Activated CD4-positive, alpha-beta T cell treated with anti-CD3 and anti-CD28 coated beads for 48 hours (primary cell): ENCODE measurements at places on chromosomes 16 and 17.

DNA sequence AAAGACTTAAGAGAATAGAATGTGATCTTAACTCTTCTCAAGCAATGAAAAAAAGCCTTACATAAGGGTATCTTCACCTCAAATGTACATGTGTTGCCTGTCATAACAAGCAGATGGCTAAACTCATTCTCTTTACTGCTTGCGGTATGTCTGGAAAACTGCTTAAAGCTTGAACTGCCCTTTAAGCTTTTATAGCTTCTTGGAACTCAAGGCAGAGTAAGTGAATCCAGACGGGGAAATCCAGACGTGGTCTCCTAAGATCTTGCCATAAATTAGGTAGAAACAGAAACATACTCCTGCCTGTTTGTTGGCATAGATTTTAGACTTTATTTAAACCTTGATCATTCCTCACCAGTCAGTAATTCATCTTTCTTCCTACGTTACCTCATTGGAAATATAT, 19.6 kb downstream of the CLUAP1 start:
- no peak for DNase-seq

DNA sequence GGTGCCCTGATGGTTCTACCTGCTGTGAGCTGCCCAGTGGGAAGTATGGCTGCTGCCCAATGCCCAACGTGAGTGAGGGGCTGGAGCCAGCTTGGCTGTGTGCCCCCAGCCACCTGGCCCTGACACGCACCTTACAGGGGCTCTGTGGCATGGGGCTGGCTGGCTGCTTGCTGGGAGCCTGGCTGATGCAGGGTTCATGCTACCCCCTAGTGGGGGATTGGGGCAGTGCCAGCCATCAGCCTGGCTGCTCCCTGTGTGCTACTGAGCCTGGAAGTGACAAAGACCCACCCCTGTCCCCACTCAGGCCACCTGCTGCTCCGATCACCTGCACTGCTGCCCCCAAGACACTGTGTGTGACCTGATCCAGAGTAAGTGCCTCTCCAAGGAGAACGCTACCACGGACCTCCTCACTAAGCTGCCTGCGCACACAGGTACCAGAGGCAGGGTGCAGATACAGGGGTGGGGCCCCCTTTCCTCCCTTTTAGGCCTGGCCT, 5.7 kb downstream of the GRN start:
- peak; percentile 84 for DNase-seq

DNA sequence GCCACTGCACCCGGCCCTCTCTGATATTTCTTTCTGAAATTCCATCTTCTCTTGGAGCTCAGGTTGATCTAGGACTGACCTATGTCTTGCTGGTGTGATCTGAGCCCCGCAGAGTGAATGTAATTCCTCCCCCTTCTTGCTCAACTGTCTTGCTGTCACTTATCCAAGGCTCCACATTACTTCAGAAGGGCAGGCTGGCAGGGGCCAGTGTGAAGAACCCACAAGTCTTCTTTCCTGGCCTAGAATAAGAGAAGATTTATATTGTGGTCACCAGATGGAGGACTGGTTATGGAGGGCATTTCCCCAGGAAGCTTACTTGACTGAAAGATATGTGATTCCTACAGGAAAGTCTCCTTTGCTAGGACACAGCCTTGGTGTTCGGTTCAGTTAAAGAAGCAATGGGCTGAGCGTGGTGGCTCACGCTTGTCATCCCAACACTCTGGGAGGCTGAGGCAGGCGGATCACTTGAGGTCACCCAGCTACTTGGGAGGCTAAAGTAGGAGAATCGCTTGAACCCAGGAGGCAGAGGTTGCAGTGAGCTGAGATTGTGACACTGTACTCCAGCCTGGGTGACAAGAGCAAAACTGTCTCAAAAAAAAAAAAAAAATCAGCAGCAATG, 13.4 kb downstream of the ITGAL start:
- no peak for DNase-seq

GRCh38 chr16:87740441-87740840, 25.3 kb downstream of the KLHDC4 start:
- no peak for DNase-seq

DNA sequence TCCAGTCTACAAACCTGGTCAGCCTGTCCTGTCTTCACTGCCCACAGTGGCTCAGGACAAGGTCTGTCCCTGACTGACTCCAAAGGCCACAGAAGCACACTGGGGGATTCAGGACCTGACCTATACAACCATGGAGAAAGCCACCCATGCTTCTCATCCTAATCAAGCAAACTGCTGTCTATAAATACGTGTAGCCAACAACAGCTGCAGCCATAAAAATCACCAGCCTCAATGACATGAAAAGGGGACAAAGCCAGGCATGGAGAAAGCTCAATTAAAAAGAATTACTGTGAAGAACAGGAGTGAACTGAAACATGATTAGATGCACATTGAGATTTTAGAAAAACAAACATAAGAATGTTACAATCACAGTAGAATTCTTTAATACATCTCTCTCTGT, 170.1 kb downstream of the CDK5R1 start:
- DNase-seq: no peak

GRCh38 chr16:2328428-2328827, 12.1 kb downstream of the ABCA3 start:
- no peak for DNase-seq

DNA sequence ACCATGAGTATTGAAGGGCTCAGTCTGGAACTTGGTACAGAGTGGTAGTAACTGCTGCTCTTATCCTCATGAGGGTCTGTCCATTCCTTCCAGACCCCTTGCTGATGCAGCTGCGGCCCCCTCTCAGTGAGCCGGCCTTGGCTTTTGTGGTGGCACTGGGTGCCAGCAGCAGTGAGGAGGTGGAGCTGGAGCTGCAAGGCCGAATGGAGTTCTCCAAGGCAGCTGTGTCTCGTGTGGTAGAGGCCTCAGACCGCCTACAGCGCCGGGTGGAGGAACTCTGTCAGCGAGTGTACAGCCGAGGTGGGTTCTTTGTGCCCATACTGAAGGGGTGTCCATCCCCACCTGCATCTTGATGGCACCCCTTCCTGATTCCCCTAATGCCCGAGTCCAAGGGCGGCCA, 2.0 kb downstream of the RNF40 start:
- no peak for DNase-seq

- no peak for DNase-seq
Observed at GRCh38 chr17:50204431-50204830, 3.0 kb upstream of the COL1A1 start.

DNA sequence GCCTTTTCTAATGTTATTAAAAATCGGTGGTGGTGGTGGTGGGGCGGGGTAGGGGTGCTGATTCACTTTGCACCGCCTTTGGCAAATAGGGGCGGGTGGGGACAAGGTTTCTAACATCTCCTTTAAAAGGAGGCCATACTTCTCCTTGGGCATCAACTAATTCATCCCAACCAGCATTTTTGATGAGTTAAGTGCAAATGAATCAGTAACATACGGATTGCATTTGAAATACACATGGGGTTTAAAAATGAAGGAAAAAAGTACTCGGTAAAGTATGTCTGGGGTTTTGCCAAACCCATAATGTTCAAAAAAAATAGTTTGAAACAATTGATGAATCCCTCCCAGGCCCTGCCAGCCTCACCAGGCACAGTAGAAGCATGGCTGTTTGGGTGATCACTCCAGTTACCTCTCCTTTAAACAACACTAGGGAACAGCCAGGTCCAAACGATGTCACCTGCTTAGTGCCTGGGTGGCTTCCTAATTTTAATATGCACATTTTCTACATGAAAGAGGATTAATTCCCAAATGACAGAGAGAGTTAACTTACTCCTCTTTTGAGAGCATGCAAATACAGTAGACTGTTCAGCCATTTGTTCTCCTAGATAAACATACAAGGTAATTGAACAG, 107.2 kb downstream of the ANKFN1 start:
- DNase-seq: no peak

GRCh38 chr17:62718429-62718828, 89.7 kb downstream of the MARCHF10 start:
- DNase-seq: peak; percentile 61

- DNase-seq: no peak
Observed at GRCh38 chr17:69716556-69716955, 302.1 kb downstream of the MAP2K6 start.

- no peak for DNase-seq
Observed at GRCh38 chr16:47657032-47657431, 195.9 kb downstream of the PHKB start.

GRCh38 chr16:9248162-9248561, 156.7 kb downstream of the HAPSTR1 start:
- DNase-seq: no peak

DNA sequence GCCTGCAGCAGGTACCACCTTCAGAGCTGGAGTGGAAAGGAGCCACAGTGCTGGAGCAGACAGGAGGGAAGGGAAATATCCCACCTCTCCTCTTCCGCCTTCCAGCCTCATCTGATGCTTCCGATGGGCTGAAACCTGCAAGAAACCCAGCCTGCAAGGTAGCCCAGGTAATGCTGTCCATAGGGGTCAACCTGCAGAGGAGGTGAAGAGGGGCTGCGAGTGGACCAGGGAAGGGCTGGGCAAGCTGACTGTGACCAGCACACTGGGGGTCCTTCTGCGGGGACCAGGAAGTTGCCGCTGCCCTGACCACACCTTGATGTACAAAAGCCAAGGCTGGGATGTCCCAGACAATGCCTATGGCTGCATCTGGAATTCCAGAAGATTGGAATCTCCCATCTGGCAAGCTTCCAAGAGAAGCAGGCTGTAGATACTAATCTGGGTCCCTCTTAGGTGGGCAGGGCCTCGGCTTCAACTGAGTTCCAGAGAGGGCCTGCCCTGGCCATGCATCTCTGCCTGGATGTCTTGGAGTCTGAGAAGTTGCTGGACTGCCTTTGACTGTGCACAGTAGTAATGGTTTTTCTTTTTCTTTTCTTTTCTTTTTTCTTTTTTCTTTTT, 5.8 kb downstream of the FOXL1 start:
- DNase-seq: no peak

DNA sequence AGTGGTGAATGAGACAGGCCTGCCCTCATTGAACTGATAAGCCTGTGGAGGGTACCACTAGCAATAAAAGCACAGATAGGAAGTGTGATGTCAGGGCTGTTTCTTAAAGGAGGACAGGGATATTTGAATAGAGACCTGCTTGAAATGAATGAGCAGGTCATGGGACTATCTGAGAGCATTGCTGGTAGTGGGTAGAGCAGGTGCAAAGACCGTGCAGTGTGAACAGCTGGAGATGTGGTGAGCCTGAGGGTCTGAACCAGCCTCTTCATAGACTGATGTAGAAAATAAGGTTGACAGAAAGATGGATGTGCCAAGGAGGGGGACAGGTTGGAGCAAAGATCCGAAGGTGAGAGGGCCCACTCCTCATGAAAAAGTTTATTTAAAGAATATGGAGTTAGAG, 2.4 kb downstream of the NUP93 start:
- DNase-seq: no peak

- DNase-seq: no peak
Observed at GRCh38 chr16:68993456-68993855, 112.0 kb upstream of the HAS3 start.

DNA sequence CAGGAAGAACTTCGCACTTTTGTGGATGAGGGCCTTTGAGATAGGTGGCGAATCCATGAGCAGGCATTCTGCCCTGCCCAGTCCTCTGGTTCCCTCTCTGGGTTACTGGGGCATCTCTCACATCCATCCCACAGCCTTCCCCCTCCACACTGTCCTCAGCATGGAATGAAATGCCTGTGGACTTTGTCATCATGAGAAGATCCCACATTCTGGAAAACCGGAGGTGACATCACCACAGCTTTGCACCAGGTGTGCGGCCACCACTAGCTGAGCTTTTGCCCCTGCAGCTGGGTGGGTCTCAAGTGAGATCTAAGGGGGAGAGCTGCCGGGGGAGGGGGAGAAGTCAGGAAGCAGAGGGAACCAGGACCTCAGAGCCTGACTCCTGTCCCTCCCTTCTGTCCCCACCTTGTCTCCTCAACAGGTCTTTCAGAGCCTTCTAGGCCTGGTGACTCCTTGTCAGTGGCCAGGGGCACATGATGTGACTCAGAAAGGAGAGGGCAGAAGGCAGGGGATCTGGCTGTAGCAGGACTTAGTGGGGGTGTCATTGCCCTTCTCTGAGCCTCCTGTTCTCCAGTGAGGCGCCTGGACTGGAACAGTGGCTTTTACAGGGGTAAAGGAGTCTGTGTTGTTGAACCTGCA, 40.0 kb upstream of the DLX4 start:
- no peak for DNase-seq

DNA sequence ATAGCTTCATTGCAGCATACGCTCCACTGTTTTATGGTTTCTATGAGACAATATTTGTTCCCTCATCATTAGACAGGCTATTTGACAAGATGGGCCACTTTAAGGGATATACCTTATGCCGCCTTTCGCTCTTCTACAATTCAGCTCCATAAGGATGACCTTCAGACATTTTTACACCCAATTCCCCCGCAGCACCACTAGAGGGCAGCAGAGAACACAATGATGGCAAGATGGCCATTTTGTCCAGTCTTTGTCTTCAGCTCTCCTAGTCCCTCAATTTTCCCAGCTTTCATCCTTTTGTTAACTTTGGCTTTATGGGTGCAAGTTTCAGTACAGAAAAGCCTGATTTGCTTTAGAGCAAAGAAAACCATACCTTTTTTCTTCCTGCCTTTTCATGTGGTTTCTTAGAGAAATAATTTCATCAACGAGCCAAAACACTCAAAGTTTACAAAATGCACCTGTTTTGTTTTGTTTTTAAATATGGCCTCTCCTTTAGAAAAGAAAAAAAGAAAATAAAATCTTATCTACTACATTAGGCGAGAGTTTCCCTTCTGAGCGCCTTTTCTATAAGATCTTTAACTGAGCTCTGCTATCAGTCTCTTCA, 355.3 kb downstream of the TOX3 start:
- peak; percentile 64 for DNase-seq

DNA sequence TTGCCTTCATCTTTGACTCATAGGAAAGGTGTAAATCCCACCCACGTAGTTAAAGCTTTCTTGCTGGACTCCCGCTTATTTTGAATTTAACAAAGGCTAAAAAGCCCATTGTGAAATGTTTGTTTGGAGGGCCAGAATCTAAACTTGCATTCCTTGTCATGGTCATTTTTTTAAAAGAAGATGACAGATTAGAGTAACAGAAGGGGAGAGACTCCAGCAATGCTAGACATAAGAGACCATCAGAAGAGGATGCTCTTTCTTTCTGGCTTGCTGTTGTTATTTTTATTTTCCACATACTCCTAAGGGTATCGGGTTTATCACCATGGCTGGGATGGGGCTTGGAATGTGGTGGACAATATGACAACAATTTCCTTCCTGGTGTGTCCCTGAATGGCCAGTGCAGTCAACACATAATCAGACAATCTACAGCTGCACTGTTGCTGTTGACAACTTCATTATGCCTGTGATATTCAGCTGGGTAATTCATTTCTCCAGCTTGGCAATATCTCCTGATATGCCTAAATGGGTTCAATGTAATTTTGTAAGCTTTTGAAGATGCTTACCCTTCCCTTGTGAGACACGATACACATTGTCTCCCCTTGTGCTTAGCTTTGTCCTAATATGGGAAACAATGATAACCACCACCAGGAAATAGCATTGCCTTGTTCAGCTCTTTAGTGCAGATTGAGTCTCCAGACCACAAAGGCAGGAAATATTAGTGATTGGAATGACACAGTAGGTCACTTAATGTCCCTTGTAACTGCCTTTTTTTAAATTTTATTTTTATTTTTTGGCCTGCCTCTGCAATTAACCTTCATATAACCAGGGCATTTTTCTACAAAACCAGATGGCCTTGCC, 164.3 kb downstream of the ANKFN1 start:
- no peak for DNase-seq
